ENCODE measurements at places on chromosomes 6 and 20.

GRCh38 chr6:111874025-111874415, 768 bp upstream of the FYN start:
- DNase-seq, result peak; percentile 15

DNA sequence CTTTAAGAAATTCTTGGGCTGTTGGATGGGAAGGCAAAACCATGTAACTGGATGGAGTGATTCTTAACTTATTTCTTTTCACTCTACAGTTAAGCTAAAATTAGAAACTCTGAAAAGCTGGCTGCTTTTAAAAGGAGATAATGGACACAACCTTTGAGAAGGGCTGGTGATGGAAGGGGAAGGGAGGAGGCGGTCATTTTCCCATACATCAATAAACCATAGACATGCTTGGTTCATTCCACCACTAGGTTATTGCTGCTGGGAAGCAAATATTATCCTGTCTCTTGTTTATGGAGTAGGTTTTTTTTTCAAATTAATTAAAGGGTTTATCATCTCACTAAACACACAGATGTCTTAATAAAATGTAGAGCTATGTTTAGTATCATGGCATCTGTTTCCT, 76.2 kb downstream of the PLCB1 start:
- DNase-seq, result no peak

DNA sequence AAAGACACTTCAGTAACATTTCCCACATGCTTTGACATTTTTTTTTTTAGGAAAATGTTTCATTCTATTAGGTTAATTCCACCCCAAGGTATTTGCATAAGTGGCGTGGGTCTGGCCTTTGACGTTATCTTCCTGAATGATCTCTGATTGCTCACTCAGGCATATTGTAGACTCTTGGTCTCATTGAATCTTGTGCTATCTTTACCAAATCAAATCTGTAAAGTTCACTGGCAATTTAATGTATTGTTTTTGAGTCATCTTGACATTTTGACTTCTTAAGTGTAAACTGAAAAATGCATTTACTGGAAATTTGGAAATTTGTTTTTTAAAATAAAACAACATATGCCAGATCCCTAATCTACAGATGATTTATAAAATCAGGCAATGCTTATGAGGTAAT, 16.0 kb upstream of the VIP start:
- no peak for DNase-seq

- no peak for DNase-seq
Measured at GRCh38 chr6:4041480-4041879, 37.5 kb downstream of the FAM217A start.

- DNase-seq, result no peak
Measured at GRCh38 chr6:11357285-11357684, 124.8 kb upstream of the NEDD9 start.

DNA sequence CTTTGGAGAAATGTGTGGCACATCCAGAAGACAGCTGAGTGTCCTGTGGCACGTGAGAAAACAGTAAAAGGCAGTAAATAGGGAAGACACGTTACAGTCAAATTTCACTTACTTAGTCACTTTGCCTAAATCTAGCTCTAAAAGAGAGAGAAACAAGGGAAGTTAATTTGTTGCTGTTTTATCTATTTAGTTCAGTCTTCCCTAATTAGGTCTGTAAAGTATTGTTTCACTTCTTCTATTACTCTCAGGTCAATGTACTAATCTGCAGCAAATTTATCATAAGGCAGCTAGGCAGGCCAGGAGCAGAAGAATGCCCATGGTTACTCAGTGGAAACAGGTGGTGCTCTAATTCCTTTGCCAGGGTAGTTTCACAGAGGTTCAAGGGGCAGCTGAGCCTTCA, 124.3 kb upstream of the CNR1 start:
- DNase-seq, result no peak

DNA sequence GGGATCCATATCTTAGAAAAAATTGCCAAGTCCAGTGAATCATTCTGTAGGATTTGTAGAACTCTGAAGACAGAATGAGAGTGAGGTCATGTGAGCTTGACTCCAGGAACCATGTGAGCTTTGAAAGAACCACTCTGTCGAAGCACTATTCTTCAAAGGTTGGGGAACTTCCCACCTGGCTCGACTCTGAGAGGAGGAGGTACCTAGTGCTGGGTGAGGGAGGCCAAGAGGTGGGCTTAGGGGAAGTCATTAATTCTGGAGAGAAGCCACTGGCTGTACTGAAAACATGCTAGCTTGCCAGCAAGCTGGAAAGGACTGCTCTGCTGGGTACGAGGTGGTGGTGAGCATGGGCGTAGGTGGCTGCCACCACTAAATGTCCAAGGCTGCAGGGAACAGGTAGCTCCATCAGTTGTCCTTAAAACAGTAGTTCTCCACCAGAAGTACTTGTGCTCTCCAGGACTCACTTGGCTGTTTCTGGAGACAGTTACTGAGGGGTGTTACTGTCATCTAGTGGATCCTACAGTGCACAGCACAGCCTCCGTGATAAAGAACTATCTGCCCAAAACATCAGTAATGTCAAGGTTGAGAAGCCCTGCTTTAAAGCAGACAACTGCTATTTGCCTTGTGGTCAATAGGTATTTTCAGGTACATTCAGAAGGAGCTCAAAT, 34.7 kb upstream of the SYNJ2 start:
- no peak for DNase-seq

DNA sequence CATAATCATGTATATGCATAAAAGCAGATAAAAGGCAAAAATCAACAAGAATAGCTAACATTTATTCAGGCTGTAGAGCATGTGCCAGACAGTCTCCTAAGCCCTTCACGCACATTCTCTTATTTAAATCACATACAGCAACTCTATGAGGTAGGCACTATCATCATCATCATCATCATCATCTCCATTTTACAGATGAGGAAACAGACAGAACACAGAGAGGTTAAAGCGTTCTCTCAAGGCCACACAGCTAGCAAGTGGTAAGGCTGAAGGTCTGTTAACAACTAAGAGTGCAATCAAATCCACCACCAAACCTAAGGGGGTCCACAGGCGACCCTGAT, 857 bp upstream of the PLEKHG1 start:
- no peak for DNase-seq

- DNase-seq, result no peak
Measured at GRCh38 chr6:111837007-111837406, 36.2 kb downstream of the FYN start.

- DNase-seq, result no peak
Measured at GRCh38 chr20:12891643-12892042, 117.1 kb upstream of the SPTLC3 start.

GRCh38 chr6:117138920-117139319, 126.4 kb upstream of the VGLL2 start:
- no peak for DNase-seq

GRCh38 chr6:139649732-139650131, 275.3 kb upstream of the CITED2 start:
- no peak for DNase-seq

- no peak for DNase-seq
Measured at GRCh38 chr6:168048724-168049025, 30.3 kb downstream of the FRMD1 start.

DNA sequence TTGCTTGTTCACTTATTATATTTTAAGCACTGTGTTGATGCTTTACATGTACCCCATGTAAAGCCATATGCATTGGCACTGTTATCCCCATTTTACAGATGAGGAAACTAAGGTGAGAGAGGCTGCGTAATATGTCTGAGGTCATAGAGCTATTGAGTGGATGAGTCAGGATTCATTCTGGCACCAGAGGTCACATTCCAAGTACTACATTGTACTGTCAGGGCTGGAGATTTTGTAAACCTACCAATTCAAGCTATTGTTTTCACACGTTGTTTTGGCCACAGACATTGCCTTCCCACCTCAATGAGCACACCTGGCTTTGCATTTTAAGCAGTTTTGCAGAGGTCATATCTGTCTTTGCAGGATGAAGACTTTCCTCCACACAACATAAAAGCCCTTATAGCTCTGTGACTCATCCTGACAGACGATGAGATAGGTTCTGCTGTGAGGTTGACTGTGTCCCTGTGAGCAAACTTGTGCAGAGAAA, 33.2 kb downstream of the ANKS1A start:
- DNase-seq, result no peak

- DNase-seq, result no peak
Measured at GRCh38 chr6:150517175-150517574, 82.5 kb upstream of the PLEKHG1 start.

- no peak for DNase-seq
Measured at GRCh38 chr6:148218542-148219258, 123.9 kb upstream of the SASH1 start.

- DNase-seq, result no peak
Measured at GRCh38 chr20:6094063-6094462, 28.8 kb downstream of the FERMT1 start.

DNA sequence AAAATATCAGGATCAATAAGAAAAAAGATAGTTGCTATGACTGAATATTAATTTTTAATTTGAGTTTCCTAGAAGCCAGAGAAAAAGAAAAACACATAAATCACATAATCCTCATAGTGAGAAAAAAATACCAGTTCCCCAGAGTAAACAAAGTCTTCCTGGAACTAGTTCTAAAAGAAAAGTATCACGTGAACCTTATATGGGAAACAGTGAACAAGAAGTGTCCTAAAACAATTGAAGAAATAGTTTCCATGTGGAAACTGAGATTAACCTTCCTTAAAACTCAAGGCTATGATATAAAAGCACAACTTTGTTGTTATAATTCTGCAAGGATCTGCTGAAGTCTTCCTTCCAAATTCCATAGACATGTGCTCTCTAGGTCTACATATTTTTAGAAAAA, 50.6 kb downstream of the RCAN2 start:
- DNase-seq, result no peak

DNA sequence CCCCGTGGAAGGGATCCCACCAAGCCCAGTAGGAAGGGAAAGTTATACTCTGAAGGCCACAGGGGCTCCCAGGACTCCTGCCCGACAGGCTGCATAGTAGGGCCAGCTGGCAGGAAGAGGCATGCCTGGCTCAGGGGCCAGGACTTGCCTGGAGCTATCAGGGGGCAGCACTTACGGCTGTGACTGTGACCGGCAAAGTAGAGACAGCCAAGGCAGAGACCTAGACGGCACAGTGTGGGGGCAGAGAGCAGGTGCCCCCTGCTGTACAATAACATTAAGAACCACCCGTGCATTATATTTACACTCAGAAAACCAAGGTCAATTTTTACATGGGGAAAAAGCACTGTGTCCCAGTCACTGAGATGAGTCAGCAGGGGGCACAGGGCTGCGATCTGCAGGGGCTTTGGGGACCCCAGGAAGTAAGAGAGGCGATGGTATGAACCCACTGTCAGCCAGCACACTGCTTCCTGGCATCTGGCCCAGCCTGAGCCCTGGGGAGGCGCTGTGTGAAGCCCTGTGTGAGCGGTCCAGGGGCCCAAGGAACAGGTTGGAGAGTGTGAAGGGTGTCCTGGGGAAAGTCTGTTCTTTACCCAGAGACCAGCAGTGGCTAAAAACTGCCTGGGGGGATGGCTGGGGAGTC, 9.9 kb downstream of the CCDC167 start:
- no peak for DNase-seq

DNA sequence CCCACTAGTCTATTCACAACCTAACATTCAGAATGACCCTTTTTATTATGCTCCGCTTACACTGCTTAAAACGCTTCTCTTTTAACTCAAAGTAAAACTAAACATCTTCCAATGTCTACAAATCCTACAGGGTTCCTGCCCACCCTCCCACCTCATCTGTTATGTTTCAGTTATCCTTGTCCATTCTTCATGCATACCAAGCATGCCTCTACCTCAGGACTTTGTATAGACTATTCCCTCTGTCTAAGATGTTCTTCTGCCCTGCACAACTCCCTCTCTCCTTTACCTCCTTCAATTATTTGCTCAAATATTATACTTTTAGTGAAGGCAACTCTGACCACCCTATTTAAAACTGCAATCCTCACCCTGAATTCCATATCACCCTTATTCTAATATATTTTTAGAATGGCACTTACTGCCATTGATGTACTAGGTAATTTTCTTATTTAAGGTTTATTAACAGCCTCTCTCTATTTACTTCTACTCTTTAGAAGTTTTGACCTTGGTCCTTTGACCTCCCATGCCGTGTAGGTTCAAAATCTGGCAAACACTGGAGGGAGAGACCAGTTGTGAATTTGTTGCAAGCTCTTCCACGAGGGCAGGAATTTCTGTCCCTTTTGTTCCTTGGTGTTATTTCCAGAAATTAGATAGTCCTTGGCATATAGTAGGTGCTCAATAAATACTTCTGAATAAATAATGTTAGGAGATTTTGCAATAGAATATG, 111.8 kb downstream of the CHD6 start:
- DNase-seq, result no peak

DNA sequence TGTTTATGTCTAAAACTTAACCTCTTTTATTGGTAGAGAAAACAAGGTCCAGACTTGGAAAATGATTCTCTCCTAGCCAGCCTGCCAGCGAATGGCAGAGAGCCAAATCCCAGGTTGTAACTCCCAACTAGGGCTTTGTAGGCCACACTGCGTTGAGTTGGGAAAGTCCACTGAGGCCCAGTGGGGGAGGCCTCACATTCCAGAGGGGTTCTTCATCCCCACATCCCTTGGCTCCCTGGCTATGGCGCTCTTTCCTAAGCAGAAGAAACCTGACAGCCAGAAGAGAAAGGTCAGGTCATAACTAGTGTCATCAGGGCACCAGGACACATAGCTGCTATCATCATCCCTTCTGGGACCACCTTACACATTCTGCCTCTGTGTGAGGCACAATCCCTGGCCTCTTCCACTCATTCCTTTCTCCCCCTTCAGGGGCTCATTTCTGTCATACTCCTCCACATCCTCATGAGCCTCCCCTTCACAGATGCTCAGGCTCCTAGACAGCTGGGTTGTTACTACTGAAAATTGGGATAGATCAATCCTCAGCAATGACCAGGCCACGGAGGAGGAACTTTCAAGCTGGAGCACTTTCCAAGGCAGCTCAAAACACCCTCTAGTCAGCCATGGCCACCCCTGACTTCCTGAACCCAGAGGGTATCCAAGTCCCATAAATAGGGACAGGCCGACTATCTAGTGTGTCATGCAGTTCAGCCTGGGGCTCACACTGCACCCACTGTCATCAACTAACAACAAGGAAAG, 48.6 kb downstream of the TCP11 start:
- no peak for DNase-seq

DNA sequence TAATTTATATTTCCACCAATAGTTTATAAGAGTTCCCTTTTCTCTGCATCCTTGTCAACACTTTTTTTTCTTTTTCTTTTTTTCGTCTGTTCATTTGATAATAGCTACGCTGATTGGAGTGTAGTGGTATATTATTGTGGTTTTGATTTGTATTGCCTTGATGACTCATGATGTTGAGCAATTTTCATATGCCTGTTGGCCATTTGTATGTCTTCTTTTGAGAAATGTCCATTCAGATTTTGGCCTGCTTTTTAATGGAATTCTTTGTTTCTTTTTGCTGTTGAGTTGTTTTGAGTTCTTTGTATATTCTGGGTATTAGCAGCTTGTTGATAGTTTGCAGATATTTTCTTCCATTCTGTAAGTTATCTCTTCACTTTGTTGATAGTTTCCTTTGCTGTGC, 773.4 kb downstream of the KIF16B start:
- no peak for DNase-seq

Data from Calu3 (cell line).